ENCODE measurements at places on chromosomes 12 and 14. TPM values are rescaled to one million over a fixed set of nuclear protein-coding genes. Genes with fewer than 3 reads are reported as not detected.

The TAS2R9 gene
- not detected for total RNA-seq

DNA sequence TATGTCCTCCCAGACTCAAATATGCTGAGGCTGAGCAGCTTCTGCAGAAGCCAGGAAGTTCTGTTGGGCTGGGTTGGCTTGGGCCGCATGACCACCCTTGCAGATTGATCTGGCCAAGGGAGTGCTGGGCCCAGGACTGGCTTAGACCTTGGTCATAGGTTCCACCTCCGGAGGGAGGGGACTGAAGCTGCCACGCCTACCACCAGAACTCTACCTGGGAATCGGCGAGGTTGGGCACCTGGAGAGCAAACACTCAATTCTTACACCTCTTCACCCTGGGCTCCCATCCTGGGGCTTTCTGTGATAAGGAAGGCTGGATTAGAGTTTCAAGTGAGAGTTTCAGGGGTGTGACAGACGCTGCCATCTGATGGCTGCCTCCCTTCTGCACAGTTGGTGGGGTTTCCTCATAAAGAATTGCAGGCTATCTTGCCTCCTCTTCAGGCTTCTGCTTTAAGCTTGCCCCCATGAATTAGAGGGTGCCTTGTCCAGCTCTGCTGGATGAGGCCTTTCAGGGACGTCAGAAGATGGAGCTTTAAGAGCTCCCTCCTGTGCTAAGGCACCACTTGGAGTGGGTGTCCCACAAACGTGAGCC is 5.8 kb downstream of the SLC24A4 start:
- no peak for DNase-seq

GRCh38 chr12:44519931-44520330 is 356.2 kb downstream of the NELL2 start:
- no peak for DNase-seq

The IFNG-AS1 gene
- not detected for total RNA-seq

DNA sequence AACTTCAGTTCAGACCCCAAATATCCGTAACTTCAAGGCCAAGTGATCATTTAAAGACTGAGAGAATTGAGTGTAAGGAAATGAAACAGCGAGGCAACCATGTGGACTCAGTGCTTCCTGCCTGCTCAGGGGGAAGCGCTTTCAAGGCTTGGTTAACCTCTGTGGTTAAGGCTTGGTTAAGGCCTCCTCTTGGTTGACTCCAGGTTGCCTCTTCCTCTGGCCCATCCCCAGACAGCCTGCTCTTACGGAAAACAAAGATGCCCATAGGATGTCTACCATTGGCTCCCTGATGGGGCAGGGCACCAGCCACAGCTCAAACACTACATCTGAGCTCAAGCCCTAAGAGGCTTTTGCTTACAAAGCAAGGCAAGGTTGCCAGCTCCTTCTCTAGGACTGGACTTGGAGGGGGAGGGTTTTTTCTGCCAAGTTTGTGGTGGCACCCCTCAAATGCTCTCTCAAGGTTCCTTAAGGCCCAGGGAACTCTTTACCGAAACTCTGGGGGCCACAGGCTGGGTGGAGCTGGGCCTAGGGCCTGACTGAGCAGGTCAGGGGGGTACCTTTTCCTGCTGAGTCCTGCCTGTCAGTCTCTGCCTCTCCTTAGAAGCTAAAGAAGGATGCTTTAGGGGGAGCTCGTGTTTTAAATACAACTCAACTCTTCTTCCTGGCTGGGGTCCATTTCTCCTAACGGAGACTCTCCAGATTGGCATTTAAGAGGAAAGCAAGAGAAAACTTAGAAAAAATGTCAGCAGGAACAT is 13.7 kb downstream of the COL2A1 start:
- no peak for DNase-seq
